ENCODE measurements at places on chromosomes 7 and 10.
A peak's percentile ranks its signal among the peaks of the same experiment; 100 is the strongest.

DNA sequence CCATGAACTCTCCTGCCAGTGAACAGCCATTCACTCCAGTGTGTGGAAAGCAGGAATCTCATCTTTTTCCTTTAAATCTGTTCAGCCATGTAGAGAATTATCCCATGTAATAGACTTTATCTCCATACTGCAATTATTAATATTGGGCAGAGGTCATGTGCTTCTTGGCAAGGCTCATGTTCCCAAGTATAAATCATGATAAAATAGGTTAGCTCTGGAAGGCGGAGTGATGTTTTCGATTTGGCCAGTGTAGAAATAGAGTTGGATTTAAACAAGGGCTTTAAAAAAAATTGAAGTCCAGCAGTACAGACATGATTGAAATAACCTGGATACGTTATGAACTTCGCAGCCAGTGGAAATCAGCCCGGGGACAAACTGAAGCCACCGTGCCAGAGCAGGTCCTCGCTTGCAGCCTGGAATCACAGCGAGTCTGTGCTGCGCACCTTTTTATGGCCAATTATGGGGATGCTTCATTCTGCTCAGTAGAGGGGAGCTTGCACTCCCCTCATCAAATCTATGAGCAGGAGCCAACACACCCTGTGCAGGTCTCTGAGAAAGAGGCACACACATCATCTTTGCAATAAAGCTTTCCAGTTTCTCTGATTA is 654.0 kb upstream of the MKI67 start:
- no peak for DNase-seq

- no peak for DNase-seq
These were observed 19.1 kb upstream of the INPP5F start for GRCh38 chr10:119706521-119707278.

- DNase-seq: no peak
These were observed 175.0 kb upstream of the PITRM1 start for GRCh38 chr10:3347413-3348182.

GRCh38 chr10:86294346-86295265 is 72.0 kb downstream of the GRID1 start:
- DNase-seq: no peak

DNA sequence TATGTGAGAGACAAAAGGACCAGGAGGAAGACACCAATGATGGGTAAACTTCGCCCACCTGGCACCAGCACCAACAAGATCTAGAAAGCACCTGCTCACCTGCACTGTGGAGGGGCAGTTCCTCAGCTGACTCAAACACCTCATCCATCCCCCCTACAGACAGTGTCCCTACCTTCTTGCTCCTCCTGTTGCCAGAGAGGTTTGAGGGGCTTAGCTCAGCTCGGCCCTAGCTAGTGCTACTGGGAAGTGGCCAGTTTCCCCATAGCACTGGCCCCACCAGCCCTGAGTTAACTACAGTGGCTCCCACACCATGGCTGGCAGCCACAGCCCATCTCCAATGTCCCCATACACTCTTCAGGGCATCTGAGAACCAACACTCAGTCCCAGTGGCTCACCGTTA is 70.8 kb downstream of the GRID1 start:
- DNase-seq: no peak

GRCh38 chr10:12846718-12847117 is 154.8 kb downstream of the CCDC3 start:
- no peak for DNase-seq

DNA sequence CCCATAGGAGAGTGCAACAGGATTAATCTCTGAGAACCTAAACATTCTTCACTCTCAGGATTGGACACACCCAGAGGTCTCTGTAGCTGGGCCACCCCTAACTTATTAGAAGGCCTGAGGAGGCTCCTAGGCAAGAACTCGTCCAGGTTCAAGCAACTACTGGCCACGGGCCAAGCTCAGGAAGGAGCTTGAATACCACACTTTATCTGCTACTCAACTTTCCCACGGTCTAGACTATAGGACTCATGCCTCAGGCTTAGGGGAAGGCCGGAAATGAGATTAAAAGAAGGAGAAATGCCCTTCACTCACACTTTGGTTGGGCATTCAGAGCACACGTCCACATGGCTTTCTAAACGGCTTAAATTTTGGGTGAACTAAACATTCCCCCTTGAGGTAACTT is 142.8 kb upstream of the PHYHIPL start:
- DNase-seq: no peak

DNA sequence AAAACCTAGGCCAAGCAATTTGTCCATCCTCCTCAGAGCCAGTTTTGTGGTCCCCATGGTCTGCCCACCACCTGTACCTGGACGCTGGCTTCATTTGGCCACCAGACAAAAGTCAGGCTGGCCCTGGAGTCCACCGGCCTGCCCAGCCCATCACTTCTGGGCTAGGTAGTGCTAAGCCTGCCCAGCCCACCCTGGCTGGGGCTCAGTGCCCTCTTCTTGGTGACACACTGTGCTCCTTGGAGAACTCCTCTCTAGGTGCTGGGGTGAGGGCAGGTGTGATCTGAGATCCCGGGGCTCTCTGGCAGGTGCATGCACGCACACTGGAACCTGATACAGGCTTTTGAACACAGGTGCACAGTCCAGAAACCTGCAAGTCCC is 1.1 kb downstream of the AIFM2 start:
- DNase-seq: no peak

- no peak for DNase-seq
These were observed 10.9 kb downstream of the NPFFR1 start for GRCh38 chr10:70272925-70273316.

GRCh38 chr10:88092973-88093372 is 229.5 kb downstream of the PTEN start:
- no peak for DNase-seq

DNA sequence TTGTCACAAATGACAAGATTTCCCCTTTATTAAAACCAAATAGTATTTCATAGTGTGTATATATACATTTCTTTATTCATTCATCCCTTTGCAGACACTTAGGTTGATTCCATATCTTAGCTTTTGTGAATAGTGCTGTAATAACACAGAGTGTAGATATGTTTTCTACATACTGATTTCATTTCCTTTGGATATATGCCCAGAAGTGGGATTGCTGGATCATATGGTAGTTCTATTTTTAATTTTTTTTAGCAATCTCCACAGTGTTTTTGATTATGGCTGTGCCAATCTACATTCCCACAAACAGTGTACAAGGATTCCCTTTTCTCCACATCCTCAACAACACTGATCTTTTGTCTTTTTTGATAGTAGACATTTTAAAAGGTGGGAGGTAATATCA is 46.4 kb downstream of the CSTF2T start:
- DNase-seq: no peak

DNA sequence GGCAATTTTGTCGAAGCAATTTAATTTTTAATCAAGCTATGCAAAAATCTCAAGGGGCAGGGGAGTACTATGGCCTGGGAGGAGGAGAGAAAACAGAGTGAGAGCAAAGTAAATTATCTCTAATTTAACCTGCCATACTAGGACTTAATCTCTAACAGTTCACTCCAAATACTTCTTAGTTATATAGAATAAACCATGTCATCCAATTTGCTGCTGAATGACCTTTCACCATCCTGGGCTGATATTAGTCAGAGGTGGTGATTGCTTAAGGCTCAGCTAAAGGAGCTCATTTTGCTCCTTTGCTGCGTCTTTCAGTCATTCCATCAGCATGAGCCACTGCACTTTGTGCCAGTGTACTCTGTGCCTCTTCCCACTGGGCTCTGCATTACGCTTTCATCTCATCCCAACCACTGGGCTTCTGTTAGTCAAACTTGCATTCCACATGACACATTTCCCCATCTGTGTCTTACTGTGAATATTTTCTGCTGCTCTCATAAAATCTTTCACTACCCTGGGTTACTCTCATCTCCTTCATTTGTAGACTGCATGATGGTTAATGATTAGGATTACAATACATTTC is 84.3 kb downstream of the CD36 start:
- DNase-seq: no peak

GRCh38 chr7:38858259-38858884 is 50.6 kb downstream of the VPS41 start:
- DNase-seq: no peak

GRCh38 chr7:76393116-76394031 is 16.1 kb downstream of the SSC4D start:
- DNase-seq: peak; percentile 91

GRCh38 chr10:132865171-132865631 is 77.2 kb downstream of the CFAP46 start:
- DNase-seq: no peak

DNA sequence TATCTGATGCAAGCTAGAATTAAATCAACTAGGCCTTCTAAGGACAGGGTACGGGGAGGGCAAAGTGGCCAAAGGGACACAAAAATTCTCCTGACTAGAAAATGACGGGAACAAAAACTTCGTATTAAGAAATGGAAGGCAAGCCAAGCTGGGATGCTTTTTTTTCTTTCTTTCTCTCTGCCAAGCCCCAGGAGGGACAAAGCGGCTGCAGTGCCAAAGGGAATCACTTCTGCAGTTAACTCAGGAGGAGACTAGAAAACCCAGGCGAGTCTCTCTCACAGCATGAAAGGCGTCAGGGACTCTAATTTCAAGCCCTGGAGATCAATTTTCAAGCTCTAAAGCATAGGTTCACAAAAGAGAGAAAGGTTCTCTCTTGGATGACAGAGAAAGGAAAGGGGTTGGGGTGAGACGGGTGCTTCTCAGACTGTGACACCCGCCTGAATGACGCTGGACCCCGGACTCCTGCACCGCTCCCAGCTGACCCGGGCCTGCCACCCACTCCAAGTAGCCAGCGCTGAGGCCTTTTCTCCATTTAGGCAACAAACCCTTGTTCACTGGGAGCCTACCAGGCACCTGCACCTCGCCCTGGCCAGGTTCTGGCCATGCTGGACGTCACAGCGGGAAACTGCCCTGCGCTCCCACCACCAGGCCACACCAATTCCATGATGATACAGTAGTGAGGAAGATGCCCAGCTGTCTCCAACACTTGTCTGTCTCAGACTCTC is 56.5 kb downstream of the KIAA1549 start:
- DNase-seq: no peak

- no peak for DNase-seq
These were observed 85.3 kb upstream of the PPP2R2D start for GRCh38 chr10:131815266-131816156.

- DNase-seq: no peak
These were observed 91.3 kb upstream of the PRKG1 start for GRCh38 chr10:50982989-50983388.

DNA sequence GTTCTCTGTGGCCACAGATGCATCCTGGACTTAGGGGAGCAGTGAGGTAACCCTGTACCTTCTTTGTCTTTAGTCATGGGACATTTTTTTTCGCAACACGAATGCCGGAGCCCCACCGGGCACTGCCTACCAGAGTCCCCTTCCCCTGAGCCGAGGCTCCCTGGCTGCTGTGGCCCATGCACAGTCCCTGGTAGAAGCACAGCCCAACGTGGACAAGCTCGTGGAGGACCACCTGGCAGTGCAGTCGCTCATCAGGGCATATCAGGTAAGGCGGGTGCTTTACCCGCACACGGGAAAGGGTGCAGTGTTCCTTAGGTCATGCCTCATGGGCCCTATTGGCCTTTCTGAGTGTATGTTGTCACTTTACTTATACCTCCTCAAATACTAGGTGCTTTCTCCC is 38.8 kb downstream of the OGDH start:
- DNase-seq: no peak

DNA sequence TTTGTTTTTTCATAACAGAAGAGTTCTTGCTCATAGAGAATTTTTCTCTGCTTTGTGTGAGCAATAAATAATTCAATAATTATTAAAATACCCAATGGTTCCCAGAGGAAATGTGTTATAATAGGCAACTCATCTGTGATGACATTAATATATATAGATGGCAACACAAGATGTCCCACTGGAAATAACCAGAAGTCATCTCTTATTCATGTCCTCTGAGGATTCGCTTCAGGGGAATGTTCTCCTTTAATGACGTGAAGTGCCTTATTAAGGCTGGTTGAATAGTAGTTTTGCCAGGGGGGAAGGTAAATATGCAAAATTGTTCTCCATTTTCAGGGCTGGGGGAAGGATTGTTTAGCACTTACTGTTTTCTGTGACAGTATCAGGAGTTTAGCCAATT is 3.1 kb downstream of the SLC39A12 start:
- DNase-seq: no peak

GRCh38 chr10:55374917-55375316 is 573.9 kb upstream of the PCDH15 start:
- DNase-seq: no peak

DNA sequence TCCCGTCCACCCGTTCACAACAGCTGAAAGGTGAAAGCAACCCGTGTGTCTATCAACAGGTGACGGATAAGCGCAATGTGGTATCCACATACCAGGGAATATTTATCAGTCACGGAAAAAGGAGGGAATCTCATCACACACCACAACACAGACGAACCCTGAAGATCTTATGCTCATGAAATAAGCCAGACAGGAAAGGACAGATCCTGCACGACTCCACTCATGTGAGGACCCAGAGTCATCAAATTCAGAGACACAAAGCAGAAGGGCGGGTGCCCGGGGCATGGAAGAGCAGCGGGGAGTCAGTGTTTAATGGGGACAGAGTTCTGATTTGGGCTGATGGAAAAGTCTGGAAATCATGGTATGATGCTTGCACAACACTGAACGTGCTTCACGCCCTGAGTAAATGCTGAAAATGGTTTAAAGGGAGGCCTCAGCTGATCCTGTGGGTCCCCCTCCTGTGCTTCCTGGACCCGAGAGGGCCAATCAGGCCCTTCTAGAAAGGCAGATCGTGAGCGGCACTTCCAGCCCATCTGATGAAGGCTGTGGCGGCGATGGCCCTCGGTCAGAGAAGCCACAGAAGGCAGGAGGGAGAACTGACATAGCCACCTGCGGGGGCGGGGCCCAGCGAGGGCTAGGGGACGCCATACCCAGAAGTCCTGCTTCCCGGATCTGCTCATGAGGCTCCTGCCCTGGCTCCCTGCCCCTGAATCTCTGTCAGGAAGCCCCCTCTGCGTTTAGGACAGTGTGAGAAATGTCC is 19.1 kb downstream of the WDR86 start:
- DNase-seq: no peak

DNA sequence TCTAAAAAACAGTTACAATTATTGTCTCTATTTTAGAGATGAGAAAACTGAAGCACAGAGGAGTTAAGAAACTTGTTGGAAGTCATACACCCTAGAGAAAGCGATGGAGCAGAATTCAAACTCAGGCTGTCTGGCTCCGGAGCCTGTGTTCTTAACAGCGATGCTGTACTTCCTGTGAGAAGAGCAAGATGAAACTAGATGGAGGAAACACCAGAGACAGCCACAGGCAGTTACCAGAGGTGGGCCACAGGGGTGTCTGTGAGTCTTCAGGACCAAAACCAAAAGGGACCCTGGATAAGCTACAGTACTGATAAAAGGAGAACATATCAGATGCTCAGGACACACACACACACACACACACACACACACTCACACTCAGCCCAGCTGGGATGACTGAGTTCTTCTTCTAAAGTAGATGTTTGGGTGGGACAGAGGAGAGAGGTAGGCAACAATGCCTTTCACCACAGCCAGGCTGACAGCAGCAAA is 289.2 kb downstream of the FZD1 start:
- no peak for DNase-seq

GRCh38 chr10:17443707-17444387 is 10.5 kb downstream of the ST8SIA6 start:
- no peak for DNase-seq

DNA sequence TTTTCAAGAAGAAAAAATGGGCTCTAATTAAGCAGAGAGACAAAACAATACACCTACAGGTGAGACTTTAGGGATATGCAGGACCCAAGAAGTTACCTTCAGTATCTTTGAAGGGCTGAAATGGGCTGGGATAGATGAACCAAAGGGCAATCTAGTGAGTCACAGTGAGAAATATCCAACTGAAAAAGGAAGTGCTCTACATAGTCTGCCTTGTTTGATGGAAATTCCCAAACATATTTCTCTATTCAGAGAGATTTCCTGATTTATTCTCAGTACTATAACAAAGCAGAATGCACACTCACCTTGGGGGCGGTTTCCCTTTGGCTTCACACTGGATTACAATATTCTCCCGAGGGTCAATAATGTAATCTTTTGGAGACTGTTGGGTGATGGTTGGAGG is 104.1 kb upstream of the LAMB4 start:
- no peak for DNase-seq

Measured in HuH-7.5 (cell line).